ENCODE measurements at places on chromosomes 3 and 15.

DNA sequence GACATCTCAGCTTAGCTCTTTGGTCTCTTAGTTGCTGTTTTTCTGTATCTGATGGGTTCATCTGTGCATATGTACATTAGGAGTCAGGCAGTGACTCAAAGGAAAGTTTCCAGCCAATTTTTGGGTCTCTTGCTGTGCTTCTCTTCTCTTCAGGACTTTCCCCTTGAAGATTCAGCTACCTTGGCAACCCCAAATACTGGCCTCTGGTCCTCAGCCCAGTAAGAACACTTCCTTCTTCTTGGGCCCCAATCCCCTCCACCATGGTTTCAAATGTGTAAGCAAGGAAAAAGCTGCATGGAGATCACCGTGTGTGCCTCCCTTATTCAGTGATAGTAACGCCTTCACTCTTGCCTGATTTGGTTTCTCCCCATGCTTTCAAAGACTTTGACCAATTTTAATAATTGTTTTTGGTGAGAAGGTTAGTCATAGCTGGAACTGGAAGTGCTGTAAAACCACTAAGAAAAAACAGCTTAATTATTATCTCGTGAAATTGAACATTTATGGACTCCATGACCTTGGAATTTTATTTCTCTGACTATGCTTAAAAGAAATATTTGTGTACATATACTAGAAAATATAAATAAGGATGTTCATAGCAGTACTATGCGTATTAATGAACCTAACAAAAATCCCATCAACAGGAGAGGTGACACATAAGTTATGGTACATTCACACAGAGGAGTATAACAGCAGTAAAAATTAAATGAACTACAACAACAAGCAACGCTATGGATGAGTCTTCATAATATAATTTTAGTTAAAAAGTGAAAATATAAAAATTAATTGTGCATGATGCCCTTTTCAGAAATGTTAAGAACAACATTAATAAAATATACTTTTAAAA, 125.3 kb upstream of the BCL6 start:
- DNase-seq = no peak

GRCh38 chr3:172908771-172909270, 158.3 kb downstream of the ECT2 start:
- DNase-seq = no peak

DNA sequence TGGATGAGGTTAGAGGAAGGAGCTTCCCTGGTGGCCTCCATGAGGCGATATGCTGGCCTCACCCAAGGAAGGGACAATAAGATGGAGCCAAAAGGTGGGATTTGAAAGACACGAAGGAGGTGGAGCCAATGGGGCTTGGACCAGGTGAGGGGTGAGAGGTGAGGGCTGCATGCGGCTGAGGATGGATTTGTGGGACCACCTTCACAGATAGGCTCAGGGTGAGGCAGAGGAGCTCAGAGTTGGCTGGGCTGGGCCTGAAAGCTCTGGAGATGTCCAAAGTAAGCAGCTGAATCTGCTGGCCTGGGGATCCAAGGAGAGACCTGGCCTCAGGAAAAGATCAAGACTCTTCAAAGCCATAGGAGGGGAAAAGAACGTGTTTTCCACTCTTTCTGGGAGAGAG, 49.8 kb downstream of the EXOG start:
- no peak for DNase-seq

- no peak for DNase-seq
Measured at GRCh38 chr3:133880287-133880686, 15.4 kb downstream of the RAB6B start.

DNA sequence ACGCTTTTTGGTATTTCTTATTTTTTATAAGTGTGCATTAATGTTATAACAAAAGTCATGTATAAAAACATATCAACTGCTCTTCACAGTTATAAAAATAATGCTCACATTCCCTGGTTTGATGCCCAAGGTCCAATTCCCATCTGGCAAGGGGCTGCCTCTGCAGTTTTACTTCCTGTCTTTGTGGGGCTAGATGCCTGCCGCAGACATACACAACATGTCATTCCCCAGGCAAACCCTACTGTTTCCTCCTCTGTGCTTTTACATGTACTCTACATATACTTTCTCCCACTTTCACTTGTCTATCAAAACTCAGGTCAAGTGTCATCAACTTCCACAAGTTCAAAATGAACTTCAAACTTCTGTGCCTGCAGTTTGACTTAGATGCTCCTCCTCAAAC, 60.5 kb upstream of the ETV5 start:
- no peak for DNase-seq

DNA sequence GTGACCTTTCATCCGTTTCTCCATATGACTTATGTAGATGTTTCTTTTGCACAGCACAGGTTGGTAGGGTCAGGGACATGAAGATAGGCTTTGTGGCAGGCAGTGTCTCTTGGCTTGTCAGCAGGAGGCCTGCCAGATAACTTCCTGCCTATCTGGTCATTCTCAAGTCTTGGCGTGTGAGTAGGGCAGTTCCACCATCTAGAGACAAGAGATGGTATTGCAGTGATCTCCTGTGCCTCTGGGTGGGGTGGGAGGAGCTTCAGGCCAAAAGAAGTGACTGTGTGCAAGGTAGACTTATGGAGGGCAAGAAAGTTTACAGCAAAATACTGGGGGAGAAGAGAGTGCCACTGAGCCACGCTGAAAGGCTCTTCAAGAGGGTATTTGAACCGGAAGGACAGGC, 11.0 kb downstream of the TEX264 start:
- peak; percentile 89 for DNase-seq

DNA sequence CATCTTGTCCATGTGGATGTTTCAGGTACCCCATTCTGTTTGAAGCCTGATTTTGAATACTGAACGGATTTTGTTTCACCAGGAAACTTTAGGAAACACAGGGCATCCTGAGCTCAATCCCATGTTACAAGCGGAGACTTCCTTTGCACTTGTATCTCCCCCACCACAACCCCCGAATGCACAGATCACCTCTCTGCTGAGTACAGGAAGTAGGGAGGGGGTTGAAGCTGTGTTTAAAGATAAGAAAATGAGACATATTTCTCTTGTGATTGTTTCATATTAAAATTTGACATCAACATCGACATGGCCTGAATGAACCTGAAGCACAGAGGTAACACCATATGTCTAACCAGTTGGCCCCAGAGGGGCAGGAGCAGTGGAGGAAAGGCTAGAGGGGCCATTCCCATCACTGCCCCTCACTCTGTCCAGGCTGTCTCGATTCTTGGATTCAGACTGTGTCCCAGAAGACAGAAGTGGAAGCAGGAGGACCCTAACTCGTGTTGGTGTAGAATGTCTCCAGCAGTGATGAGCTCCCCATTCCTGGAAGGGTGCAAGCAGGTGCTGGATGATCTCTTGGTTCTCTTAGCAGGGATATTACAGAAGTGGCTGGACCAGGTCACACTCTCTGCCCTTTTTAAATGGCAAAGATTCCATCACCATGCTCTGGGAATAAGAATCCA, 59.6 kb upstream of the IQSEC1 start:
- no peak for DNase-seq
